ENCODE measurements at places on chromosomes 12 and 14. TPM values are rescaled to one million over a fixed set of nuclear protein-coding genes. Genes with fewer than 3 reads are reported as not detected.

GRCh38 chr14:89575386-89576061 is 158.5 kb upstream of the FOXN3 start:
- no peaks in the 10 kb centered on the region for H3K27me3 ChIP-seq
- no peak for DNase-seq
- H3K36me3 ChIP-seq = no peaks in the 10 kb centered on the region
- no peak overlapping the region for H3K4me3 ChIP-seq
- H3K27ac ChIP-seq = peak overlapping the region; percentile 17

GRCh38 chr12:92073094-92073493 is 72.6 kb downstream of the BTG1 start:
- no peaks in the 10 kb centered on the region for H3K27me3 ChIP-seq
- no peak overlapping the region for H3K27ac ChIP-seq
- H3K36me3 ChIP-seq = no peaks in the 10 kb centered on the region

DNA sequence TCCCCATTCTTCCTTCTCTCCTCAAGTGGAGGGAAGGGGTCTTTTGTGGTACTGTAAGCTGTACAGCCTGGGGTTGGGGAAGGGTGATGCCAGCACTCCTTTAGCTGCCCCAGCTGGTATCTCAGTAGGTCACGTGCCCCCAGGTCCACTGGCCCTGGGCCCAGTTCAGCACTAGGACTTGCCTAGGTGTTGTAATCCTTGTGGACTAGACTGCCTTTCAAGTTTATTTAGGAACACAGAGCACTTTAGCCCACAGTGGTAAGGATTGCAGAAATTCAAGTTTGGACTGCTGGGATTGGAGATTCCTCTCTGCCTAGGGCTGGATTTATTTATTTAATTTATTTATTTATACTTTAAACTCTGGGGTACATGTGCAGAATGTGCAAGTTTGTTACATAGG is 569.6 kb downstream of the AACS start:
- no peaks in the 10 kb centered on the region for H3K4me1 ChIP-seq
- H3K27me3 ChIP-seq = no peaks in the 10 kb centered on the region
- DNase-seq = no peak
- no peak overlapping the region for H3K27ac ChIP-seq
- H3K4me3 ChIP-seq = no peak overlapping the region

DNA sequence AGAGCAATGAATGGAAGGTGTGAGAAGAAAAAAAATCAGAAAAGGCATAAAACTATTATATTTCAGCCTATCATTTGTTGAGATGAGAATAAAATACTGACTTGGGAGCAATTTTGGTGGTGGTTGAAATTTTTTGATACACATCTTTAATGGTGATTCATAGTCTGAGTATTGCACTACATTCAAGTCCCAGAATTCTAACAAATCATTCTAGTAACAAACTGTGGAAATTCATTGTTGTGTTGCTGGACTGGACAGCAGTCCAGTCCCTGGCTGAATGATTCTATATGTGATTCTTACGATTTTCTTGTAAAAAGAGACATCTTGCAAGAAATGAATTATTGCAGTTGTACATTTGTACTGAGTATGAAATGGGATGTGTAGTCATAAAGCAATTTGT is 268.6 kb downstream of the TRHDE start:
- H3K36me3 ChIP-seq = no peaks in the 10 kb centered on the region
- no peak for DNase-seq
- H3K4me3 ChIP-seq = no peak overlapping the region

- no peaks in the 10 kb centered on the region for H3K36me3 ChIP-seq
- H3K4me3 ChIP-seq = no peak overlapping the region
- DNase-seq = no peak
- H3K4me1 ChIP-seq = peaks cover 7% of the 10 kb centered on the region
Observed at GRCh38 chr14:56199982-56200577, 81.9 kb downstream of the PELI2 start.

DNA sequence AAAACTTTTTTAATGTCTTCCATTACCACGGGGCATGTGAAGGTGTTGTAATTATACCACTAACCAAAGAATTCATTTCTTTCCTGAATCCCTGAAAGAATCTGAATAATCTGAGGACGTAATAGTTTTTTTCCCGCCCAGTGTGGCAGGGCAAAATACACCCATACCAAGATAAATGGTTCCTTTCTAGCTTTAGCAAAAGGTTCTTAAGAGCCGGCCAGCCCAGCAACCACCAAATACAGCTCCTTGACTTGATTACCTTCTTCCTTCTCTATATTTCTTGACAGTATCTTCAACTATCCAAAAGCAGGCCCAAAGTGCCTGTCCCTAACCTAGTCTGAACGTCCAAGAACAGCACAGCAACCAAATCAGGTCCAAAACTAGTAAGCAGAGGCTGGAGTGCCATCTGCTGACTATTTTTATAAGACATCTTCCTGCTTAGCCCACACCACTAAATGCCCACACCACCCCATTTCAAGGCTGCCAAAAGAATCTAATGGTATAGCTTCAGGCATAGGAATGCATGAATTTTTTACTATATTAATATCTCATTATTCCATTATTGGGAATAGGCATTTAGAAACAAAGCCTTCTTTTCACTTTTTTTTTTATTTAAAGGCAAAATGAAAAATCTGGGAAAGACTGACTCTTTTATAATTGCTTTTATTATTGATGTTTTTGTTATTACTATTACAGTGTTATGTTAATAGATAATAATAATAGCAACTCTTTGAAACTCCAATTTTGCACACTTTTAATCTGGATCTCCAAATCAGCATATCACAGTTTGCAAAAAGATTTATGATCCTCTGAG is 524.4 kb downstream of the MED13L start:
- no peaks in the 10 kb centered on the region for H3K4me1 ChIP-seq
- H3K4me3 ChIP-seq = no peak overlapping the region
- H3K27me3 ChIP-seq = peaks cover 17% of the 10 kb centered on the region
- peak; percentile 56 for DNase-seq

GRCh38 chr14:79483477-79484388 is 727.6 kb downstream of the DIO2 start:
- H3K4me3 ChIP-seq = no peak overlapping the region
- H3K27ac ChIP-seq = no peak overlapping the region
- no peaks in the 10 kb centered on the region for H3K36me3 ChIP-seq

DNA sequence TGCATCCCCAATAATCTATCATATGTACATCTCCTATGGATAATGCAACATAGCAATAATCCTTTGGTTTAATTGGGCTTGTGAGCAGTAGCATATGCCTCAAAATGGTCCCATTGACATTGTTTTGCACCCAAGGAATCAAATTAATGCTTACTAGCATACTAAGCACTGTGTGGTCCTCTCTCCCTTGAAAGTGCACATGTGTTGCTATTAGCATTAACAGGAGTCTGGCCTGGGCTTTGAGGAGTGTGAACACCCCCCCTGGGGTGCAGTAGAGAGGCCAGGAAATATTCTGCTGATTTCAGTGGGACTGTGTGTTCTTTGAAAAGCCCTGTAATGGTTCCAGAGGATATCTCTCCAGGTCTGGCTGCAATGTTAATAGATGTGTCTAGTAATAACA is 1148.4 kb downstream of the VRK1 start:
- H3K4me1 ChIP-seq = no peaks in the 10 kb centered on the region
- no peak overlapping the region for H3K4me3 ChIP-seq
- H3K27ac ChIP-seq = no peak overlapping the region
- H3K27me3 ChIP-seq = no peaks in the 10 kb centered on the region
- no peak for DNase-seq

The TMEM106C gene
- 113 TPM for polyA plus RNA-seq

The ADAM20 gene
- 0.21 TPM for polyA plus RNA-seq

The FIGNL2 gene
- polyA plus RNA-seq = 2.4 TPM

The OAS1 gene
- polyA plus RNA-seq = 6.1 TPM

Measured in spinal cord (tissue), 10 donors.